ENCODE measurements at places on chromosomes 5 and 9.
A peak's percentile ranks its signal among the peaks of the same experiment; 100 is the strongest.

GRCh38 chr9:130463763-130464745 lies 19.3 kb downstream of the ASS1 start:
- no peak for DNase-seq

- DNase-seq = no peak
Observed at GRCh38 chr5:132225165-132226032, 2.3 kb downstream of the P4HA2 start.

DNA sequence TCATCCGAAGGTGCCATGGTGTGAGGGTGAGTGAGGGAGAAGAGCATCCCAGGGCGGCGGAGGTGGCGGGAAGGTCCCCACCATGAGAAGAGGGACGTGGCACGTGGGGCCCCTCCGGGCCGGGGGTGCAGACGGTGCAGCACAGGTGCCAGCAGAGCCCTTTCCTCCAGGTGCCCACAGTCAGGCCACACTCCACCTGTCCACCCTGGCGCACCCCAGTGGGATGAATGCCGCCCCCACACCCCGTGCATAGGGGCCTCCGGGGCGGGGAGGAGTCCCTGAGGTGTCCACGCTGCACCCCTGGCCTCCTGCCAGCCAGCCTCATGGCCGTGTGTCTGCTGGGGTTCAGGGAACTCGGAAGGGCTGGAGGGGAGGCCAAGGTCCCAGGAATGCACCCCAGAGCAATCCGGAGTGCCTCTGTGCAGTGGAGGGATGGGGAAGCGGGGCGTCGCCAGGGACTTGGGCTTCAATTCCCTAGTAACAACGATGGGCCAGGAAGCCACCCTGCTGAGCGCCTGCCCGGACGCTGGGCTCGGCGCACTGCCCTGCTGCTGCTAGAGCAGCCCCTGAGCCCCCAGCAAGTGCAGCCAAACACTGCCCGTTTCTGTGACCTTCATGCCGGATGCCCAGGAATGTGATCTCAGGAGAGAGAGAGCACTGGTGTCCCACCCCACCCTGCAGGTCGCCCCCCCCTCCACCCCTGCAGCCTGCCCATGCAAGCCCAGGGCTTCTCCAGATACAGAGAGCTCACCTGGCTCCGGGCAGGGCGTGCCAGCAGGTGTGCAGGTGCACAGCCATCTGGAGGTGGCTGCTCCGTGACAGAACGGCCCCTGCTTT lies 8.8 kb upstream of the NACC2 start:
- no peak for DNase-seq

DNA sequence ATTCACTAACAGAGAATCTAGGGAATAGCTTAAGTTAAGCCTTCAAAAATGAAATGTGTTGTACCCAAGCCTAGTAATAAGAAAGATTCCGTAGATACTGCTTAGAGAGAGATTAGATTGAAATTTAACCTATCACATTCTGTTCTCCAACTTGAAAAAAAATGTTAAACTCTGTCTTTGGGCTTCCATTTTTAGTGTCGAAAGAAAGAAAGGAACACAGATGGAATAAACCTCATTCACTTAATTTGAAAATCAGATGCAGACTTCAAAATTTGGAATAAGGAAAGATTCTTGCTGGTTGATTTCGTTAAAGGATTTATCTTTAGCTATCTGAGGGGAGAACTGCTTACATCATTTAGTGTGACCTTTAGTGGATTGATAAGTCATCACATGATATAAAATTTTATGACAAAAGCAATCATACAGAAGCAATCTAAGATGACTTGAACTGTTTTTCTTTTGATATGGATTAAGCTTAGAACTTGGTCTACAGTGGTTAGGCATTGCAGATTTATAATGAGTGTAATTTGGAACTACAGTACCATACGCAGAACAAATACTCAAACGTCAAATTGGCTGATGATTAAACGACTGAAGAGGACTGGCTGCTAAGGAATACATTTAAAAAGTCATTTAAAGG lies 128.5 kb downstream of the GLIS3 start:
- no peak for DNase-seq

GRCh38 chr9:89428901-89429890 lies 68.7 kb downstream of the SEMA4D start:
- peak; percentile 77 for DNase-seq

- peak; percentile 48 for DNase-seq
Observed at GRCh38 chr9:84668196-84669012, 1.1 kb upstream of the NTRK2 start.

GRCh38 chr5:149069711-149070110 lies 6.8 kb upstream of the SH3TC2 start:
- DNase-seq = no peak

- no peak for DNase-seq
Observed at GRCh38 chr9:22214021-22214420, 204.9 kb upstream of the CDKN2B start.

DNA sequence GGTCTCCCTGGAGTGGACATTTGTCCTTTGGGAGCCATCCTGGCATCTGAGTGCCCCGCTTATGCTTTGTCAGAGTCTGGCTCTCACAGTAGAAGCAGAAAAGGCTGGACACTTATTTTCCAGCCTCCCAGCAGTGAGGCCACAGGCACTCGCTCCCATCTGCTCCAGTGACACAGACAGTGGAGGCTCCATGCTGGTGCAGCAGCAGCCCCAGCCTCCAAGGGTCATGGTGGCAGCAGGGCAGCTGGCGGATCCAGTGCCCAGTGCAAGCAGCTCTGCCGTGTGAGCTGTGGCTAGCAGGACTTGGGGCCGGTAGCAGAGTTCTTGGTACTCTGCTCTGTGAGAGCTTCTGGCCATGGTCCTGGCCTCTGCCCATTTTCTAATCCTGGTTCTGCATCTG lies 157.3 kb upstream of the ALDH1B1 start:
- peak; percentile 19 for DNase-seq

DNA sequence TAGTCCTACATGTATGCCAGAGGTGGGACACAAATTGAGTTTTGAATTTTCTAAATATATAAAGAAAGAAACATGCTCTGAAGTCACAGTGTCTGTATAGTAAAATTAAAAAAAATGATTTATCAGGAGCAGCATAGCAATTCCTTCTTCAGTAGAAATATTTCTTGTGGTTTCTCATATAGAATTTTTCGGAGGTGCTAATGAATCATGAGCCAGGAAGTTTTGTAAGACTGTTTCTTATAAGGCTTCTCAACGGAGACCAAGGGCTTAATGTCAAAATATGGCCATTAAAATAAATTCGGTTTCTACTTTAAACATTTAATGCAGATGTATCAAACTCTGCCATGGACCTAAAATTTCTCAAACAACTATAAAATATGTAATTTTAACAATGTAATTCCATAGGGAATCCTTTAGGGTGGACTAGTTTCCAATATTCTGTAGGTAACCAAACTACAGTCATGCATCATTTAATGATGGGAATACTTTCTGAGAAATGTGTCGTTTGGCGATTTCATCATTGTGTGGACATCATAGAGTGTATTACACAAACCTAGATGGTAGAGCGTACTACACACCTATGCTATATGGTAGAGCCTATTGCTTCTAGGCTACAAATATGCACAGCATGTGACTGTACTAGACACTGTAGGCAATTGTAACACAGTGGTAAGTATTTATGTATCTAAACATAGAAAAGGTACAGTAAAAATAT lies 66.3 kb downstream of the ANKRD55 start:
- no peak for DNase-seq

DNA sequence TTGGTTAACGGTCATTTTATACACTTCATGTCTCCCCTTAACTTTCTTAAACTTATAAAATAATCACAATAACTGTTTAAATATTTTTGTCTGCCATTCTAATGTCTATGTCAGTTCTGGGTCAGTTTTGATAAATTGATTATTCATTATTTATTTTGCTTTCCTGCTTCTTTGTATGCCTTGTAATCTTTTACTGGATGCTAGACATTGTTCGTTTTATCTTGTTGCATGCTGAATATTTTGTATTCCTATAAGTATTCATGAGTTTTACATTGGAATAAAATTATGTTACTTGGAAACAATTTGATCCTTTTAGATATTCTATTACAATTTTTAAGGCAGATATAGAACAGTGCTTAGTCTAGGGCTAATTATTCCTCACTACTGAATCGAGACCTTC lies 952.0 kb downstream of the NR2F1-AS1 start:
- no peak for DNase-seq

GRCh38 chr5:75142566-75143136 lies 90.3 kb upstream of the GCNT4 start:
- no peak for DNase-seq

DNA sequence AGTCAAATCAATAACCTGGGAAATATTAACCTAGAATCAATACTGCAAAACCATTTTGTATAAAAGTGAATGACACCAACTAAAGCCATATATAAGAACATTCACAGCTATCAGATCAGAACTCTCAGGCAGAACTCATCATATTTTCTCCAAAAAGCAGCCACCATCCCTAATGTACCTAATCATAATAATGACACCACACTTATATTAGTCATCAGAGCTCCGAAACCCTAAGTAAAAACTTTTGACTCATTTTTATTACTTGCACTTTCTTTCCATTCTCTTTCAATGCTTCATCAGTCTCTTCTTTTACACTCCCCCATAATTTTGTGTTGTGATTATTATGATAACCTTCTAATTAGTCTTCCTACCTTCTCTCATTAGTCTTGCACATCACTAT lies 45.3 kb downstream of the INSL6 start:
- no peak for DNase-seq

- DNase-seq = peak; percentile 89
Observed at GRCh38 chr5:178238711-178239592, 6.3 kb upstream of the PHYKPL start.

- no peak for DNase-seq
Observed at GRCh38 chr5:120545951-120546350, 81.9 kb downstream of the PRR16 start.

DNA sequence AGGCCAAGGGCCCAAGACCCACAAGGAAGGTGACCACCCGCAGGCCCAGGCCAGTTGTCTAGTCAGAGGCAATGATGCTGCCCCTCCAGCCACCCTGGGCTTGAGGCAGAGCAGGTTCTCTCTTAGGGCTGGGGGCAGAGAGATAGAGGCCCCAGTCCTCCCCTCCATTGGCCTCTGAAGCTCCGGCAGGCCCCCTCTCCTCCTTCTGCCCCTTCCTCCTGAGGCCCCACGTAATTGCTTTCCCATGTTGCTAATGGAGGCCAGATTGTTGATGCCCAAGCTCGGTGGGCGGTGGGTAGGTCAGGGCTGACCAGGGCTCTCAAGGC lies 26.6 kb upstream of the ENHO start:
- no peak for DNase-seq

DNA sequence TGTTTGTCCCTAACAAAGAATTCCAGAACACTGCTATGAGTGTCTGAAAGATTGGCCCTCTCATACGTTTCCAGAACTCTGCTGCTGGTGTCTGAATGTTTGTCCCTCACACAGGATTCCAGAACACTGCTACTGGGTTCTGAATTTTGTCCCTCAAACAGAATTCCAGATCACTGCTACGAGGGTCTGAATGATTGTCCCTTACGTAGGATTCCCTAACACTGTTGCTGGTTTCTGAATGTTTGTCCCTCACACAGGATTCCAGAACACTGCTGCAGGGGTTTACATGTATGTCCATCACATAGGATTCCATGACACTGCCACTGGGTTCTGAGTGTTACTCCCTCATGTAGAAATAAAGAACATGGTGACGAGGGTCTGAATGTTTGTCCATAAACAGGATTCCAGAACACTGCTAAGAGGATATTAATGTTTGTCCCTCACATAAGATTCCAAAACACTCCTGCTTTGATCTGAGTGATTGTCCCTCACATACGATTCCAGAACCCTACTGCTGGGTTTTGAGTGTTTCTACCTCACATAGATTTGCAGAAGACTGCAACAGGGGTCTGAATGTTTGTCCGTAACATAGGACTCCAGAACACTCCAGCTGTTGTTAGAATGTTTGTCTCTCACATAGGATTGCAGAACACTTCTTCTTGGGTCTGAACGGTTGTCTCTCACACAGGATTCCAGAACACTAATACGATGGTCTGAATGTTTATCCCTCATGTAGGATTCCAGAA lies 214.4 kb downstream of the FOXD4L6 start:
- DNase-seq = no peak

DNA sequence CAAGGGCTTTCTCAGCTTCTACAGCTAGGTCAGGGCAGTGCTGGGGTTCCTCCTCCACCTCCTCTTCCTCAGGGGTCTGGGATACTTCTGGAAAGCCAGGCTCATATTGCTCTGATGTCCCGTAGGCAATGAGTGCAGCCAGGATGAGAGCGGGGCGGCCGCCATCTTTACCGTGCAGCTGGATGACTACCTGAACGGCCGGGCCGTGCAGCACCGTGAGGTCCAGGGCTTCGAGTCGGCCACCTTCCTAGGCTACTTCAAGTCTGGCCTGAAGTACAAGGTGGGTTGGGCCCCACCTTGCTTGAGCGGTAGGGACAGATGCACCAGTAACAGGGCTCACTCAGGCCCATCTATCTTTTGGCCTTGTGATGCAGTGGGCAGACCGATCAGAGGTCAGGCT lies 34.8 kb downstream of the GSN start:
- no peak for DNase-seq

DNA sequence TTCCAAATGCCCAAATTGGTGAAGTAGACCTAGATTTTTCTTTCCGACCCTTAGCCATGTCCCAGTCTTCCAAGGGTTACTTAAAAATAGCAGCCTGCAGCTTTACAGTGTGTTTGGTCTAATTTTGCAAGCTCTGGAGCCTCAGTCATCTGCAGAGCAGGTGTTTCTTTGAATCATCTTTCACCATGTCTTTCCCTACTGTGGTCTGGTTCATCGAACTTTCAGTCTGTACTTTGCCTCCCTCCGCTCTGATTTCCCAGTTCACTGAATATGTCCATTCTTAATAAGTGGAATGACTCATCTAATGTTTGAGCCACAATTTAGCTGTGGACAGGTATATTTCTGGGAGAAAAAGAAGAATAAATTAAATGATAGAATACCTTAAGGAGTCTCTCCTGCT lies 1060.7 kb downstream of the EFNA5 start:
- DNase-seq = no peak

GRCh38 chr5:58544195-58544594 lies 38.7 kb upstream of the RAB3C start:
- DNase-seq = no peak

DNA sequence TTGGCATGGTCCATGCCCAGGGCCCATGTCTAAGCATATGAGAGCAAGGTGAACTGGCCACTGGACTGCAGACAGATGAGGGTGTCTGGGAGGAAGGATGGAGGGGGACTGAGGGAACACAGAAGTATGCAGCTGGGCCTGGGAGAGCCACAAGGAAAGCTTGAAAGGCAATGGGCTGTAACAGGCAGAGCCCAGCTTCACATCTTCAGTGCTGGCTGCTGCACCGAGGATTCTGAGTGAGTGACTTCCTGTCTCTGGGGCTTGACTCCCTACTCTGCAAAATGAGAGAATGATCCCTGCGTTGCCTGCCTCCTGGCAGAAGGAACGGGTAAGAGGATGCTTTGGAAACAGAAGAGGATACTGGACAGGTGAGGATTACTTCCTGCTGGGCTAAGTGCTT lies 29.0 kb downstream of the COL15A1 start:
- DNase-seq = no peak

DNA sequence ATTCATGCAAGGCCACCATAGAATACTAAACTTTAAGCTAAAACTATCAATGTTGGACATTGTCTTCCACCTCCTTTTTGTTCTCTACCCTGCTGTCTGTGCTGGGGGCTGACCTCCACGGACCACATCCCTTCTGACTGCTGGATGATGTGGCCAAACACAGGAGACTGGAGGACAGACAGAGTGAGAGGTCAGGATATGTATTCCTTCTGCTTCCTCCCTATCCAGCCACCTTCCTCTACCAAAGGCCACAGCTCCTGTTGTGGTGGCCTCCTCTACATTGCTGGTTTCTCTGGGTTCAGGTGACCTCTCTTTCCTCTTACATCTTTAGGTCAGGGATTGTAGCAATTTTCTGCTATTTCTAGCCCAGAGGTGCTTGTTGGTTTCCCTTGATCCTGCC lies 148.1 kb downstream of the ACTBL2 start:
- no peak for DNase-seq

All from activated CD8-positive, alpha-beta memory T cell treated with anti-CD3 and anti-CD28 coated beads, Interleukin-2, amount 10 ng/mL, durations not matched to agents 7 days and 5 days (primary cell).